Calu3 (cell line): ENCODE measurements at places on chromosomes 7 and 10.
A peak's percentile ranks its signal among the peaks of the same experiment; 100 is the strongest.

GRCh38 chr7:125878235-125878956, 948.8 kb upstream of the POT1 start:
- H3K4me1 ChIP-seq, result no peaks in the 10 kb centered on the region
- DNase-seq, result no peak
- no peak overlapping the region for H3K27ac ChIP-seq
- H3K4me3 ChIP-seq, result no peak overlapping the region
- no peaks in the 10 kb centered on the region for H3K27me3 ChIP-seq
- no peaks in the 10 kb centered on the region for H3K36me3 ChIP-seq

DNA sequence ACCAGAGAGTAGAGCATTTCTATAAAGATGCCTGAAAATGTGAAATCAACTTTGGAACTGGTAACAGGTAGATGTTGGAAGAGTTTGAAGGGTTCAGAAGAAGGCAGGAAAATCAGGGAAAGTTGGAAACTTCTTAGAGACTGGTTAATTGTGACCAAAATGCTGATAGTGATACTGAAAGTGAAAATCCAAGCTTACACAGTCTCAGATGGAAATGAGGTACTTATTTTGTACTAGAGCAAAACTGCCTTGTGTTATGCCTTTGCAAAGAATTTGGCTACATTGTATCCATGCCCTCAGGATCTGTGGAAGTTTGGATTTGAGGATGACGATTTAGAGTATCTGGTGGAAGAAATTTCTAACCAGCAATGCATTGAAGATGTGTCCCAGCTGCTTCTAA, 430.6 kb upstream of the KCND2 start:
- no peaks in the 10 kb centered on the region for H3K4me1 ChIP-seq
- DNase-seq, result no peak
- H3K27ac ChIP-seq, result no peak overlapping the region
- no peaks in the 10 kb centered on the region for H3K36me3 ChIP-seq
- H3K4me3 ChIP-seq, result no peak overlapping the region

GRCh38 chr7:82211333-82211732, 232.2 kb downstream of the CACNA2D1 start:
- no peaks in the 10 kb centered on the region for H3K36me3 ChIP-seq
- no peaks in the 10 kb centered on the region for H3K4me1 ChIP-seq
- H3K27me3 ChIP-seq, result no peaks in the 10 kb centered on the region

DNA sequence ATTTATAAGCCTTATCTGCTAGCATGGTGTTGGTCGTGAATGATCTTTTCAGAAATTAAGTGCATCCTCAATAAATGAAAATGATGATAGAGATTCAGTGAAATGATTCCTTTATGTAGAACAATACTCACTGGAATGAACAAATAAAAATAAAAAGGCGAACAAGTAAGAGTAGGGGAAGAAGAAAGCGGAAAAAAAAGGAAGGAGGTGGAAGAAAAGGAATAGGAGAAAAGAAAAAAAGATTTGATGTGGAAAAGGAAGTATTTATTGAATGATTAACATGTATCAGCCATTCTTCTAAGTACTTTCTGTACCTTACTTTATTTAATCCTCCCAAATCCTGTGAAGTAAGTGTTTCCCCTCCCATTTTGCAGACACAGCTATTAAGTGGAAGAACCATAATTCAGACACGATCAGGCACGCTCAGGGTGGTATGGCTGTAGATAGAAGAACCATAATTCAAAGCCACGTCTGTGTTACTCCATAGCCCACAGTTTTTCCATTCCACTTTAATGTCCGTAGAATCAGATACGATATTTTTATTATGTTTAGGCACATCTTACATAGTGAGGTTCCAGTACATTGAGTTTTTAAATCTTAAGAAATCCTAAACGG, 156.2 kb upstream of the LAMB4 start:
- H3K4me3 ChIP-seq, result no peak overlapping the region
- no peaks in the 10 kb centered on the region for H3K36me3 ChIP-seq
- H3K27ac ChIP-seq, result no peak overlapping the region

- peaks cover 4% of the 10 kb centered on the region for H3K27me3 ChIP-seq
- DNase-seq, result peak; percentile 16
- H3K4me3 ChIP-seq, result no peak overlapping the region
- H3K36me3 ChIP-seq, result no peaks in the 10 kb centered on the region
These were observed 28.6 kb downstream of the SMKR1 start for GRCh38 chr7:129530795-129531391.

GRCh38 chr10:61901829-61902444, 438 bp downstream of the ARID5B start:
- no peak for DNase-seq
- H3K27me3 ChIP-seq, result no peaks in the 10 kb centered on the region
- peak overlapping the region; percentile 79 for H3K4me3 ChIP-seq
- H3K36me3 ChIP-seq, result peaks cover 56% of the 10 kb centered on the region
- H3K4me1 ChIP-seq, result peaks cover 43% of the 10 kb centered on the region

DNA sequence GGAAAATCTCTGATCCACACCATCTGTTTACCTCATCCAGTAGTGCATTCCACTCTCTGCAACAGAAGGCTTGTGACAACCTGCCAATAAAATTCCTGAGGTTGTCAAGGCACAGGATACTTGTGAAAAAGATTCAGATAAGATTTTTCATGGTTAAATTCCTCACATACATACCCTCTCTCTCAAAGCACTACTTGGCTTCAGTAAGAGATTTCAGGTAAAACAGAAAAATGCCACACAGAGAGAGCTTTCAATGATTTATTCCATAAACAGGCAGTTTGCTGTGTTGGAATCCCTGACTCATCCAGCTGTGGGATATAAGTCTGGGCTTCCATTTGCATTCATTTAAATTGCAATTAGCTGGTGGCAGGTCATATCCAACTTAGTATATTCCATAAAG, 99.7 kb upstream of the CAV2 start:
- H3K27me3 ChIP-seq, result no peaks in the 10 kb centered on the region
- no peaks in the 10 kb centered on the region for H3K36me3 ChIP-seq
- peaks cover 26% of the 10 kb centered on the region for H3K4me1 ChIP-seq
- H3K4me3 ChIP-seq, result no peak overlapping the region
- H3K27ac ChIP-seq, result no peak overlapping the region

- no peak overlapping the region for H3K27ac ChIP-seq
- H3K27me3 ChIP-seq, result peaks cover 81% of the 10 kb centered on the region
- H3K36me3 ChIP-seq, result no peaks in the 10 kb centered on the region
- no peaks in the 10 kb centered on the region for H3K4me1 ChIP-seq
These were observed 683 bp downstream of the CHAT start for GRCh38 chr10:49614242-49615198.
